Amniotic stem cell (primary cell): ENCODE measurements at places on chromosomes 13 and 19.

- no peak for DNase-seq
Measured at GRCh38 chr13:114219392-114219791, 15.3 kb upstream of the CDC16 start.

DNA sequence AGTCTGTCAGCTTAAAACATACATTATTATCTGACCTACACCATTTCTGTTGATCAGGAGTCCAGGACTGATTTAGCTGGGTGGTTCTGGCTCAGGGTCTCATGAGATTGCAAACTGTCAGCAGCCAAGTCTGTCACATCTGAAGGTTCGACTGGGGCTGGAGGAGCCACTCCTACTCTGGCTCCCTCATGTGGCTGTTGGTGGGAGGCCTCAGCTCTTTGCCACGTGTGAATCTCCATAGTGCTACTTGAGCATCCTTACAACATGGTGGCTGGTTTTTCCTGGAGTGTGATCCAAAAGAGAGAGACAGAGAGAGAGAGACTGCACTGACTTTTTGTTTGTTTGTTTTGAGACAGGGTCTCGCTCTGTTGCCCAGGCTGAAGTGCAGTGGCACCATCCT is 63.6 kb upstream of the NFIC start:
- DNase-seq: no peak

DNA sequence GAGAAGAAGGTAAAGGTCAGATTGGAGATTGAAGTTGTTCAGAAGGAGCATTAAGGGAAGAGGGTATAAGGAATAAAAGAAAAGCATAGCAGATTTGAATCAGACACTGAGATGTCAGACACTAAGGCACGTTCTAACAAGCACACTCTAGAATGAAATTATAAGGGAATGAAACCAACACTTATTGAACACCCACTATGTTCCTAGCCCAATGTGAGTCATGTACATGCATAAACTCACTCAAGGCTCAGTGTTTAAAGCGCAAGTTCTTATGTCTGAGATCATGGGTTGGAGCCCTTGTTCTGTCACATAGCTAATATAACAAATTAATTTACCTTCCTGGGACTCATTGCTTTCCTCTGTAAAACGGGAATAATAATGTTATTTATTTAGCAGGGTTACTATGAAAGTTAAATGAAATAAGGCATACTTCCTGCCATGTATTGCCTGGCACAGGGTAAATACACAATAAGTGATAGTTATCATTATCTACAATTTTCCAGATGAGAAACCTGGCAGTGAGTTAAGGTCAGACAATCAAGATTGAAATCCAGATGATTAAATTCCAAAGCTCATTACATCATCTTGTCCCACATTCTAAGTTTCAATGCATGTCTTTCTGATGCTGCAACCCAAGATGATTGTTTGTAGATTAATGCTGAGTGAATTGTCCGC is 68.3 kb upstream of the DACH1 start:
- no peak for DNase-seq

DNA sequence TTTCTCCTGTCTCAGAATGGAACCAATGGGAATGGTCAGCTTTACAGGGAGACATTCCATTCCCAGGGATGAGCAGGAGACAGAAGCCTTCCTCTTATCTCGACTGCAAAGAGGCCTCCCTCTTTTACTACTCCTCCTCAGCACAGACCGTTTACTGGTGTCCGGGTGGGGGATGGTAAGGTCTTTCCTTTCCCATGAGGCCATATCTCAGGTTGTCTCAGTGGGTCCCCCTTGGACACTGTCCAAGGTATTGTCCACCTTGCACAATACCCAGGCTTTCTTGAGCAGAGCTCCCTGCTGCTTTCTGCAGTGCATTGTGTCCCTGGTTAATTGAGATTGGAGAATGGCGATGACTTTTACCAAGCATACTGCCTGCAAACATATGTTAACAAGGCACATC is 7.5 kb upstream of the ZNF808 start:
- DNase-seq: no peak

DNA sequence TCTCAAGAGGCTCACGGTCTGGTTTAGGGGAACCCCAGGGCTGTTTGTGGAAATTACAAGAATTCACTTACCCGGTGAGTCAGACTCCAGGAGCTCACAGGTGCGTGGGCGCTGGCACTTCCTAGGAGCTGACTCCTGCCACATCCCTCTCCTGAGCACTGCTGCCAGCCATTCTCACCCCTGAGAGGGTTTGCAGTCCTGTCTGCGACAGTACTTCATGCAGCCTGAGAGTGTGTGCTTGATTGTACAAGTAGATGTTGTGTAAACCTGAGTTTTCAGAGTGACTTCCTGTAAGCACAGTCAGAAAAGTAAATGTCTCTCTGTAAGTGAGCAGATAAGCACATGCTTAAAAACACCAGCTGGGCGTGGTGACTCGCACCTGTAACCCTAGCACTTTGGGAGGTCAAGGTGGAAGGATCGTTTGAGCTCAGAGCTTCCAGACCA is 8.1 kb downstream of the MRPL4 start:
- no peak for DNase-seq

- DNase-seq: no peak
Measured at GRCh38 chr19:21839976-21840375, 4.0 kb upstream of the ZNF43 start.

- no peak for DNase-seq
Measured at GRCh38 chr19:15437355-15438123, 12.2 kb downstream of the WIZ start.

- DNase-seq: no peak
Measured at GRCh38 chr13:32121316-32121715, 89.7 kb downstream of the FRY start.

DNA sequence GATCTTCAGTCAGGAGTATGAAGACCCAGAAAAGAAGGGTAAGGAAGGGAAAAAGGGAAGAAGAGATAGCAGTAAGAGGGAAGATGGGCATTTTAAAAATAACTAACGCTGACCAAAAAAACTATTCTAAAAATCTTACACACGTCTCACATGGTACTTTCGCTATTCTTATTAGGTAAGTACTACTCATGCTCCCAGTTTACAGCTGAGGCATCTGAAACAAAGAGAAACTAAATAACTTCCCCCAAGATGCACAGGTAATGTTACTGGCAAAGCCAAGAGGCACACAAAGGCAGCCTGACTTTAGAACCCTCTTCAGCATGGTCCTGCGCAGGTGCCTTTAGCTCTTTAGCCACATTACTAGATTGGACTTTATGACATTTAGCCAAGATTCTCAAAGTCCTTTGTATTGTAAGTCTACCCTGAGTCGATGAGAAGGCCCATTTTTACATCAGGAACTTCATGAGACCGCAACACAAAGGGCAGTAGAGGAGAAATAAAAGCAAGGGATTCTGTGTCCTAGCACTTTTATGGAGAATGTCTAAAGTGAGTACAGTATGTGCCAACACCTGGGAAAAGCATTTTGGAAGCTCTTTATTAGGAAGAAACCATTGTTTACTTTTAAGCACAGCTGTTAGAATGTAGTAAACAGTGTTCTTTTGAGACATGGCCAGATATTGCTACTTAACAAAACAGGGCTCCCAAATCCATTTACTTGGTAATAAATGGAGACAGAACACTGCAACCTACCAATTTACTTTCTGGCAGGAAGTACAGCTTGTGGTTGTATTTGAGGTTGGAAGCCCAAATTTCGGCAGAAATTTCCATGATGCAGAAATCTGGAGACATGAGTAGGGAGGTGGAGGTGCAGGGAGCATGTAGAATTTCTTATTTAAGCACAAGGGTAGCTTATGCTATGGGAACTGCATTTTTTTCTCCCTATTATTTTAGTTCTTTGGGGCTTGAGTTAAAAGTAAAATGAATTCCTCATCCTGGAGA is 250.7 kb downstream of the KCTD12 start:
- DNase-seq: no peak

DNA sequence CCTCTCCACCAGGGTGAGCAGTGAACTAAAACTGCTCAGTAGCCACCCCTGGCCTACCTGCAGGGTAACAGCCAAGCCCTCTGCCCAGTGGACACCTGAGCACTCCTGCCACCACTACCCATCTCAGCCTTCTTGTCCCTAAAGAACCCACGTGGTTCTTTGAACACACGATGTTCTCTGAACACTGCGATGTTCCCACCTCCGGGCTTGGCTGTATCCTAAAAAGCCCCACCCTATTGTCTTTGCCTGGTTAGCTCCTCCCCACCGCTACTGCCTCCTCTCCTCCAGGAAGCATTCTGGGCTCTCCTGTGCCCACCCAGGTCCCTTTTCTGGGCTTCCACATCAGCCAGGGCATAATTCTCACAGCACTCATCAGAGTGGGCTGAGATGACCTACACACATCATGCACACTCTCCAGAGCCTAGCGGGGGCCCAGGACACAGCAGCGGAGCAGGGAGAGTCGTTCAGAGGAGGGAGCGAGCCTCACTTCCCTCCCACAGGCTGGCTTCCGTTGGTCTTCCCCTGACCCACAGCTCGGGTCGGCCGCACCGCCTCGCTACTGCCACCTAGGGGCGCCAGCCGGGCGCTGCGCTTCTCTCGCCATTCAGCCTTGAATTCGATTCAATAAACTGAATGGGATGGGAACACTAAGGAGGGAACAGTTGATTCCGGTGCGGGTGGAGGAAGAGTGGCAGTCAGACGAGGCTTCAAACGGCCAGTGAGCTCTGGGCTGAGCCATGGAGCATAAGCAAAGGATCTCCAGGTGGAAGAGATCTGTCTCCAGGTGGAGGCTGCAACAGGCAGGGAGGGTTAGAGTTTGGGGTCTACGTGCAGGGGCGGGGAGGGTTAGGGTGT is 3.2 kb downstream of the ELAVL1 start:
- peak; percentile 10 for DNase-seq

DNA sequence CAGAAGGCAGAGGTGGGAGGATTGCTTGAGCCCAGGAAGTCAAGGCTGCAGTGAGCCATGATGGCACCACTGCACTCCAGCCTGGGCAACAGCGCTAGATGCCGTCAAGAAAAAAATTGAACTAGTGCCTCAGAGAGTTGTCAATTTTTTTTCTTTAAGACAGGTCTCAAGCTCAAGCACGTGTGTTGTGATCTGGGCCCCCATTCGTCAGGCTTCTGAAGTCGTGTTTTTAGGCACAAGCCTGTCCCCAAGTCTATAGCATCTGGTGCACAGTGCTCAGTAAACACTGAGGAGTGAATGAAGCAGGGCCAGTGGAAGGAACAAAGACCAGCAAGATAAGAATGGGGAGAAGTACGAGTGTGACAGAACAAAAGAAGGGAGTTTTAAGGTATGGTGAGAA is 23.7 kb upstream of the LAMP1 start:
- no peak for DNase-seq

GRCh38 chr13:50699874-50700663 is 143.4 kb downstream of the DLEU7 start:
- no peak for DNase-seq

DNA sequence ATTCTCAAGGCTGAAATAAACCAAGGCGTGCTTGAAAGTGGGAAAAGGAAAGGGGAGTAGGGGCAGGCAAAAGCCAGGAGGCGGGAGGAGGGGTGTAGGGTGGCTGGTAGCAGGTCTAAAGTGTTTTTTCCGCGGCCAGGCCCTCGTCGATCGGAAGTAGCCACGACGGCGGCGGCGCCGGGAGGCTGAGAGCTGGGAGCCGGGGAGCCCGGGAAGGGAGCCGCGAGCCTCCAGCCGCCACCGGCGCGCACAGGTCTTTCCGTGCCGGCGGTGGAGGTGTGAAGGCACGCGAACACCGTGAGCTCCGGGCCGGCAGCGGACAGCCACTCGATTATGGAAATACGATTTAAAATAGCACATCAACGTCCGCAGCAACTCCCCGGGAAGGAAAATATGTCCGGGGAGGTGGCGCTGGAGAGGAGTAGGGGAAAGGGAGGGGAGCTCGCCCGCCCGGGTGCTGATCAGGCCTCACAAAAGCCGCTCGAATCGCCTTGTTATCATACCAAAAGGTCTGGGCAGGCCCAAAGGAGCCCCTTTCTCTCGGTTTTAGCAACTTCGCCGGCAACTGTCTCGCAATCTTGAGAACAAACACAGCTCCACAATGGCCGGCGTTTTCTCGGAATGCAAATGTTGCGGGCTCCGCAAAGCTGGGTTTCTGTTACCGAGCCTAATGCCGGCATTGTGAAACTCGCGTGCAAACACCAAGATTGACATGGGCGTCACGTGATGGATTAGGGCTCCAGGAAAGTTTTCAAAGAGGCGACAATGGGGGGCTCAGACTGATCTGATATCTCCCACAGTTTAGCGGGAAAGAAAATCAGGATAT is 2.9 kb upstream of the PCDH8 start:
- no peak for DNase-seq

DNA sequence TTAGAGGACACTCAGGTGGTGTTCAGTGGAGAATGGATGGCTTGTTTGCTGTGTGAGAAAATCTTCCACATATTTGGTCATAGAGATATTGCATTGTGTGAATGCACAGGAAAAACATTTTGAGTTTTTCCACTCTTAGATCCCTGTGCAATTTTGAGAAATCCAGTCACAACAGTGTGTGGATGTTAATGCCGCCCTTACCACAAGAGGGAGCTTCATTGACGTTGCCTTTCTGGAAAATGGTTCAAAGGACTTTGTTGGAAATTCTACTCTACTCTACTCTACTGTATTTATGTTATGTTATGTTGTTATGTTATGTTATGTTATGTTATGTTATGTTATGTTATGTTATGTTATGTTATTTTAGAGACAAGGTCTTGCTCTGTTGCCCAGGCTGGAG is 13.4 kb downstream of the ZNF20 start:
- no peak for DNase-seq

GRCh38 chr13:28568286-28568685 is 73.4 kb upstream of the FLT1 start:
- DNase-seq: no peak

GRCh38 chr19:2458054-2458453 is 1.3 kb upstream of the LMNB2 start:
- no peak for DNase-seq

GRCh38 chr19:42111384-42111783 is 20.9 kb downstream of the POU2F2 start:
- DNase-seq: no peak

GRCh38 chr19:932648-933552 is 7.1 kb downstream of the ARID3A start:
- peak; percentile 90 for DNase-seq

GRCh38 chr19:2717638-2718541 is 3.3 kb downstream of the DIRAS1 start:
- no peak for DNase-seq

DNA sequence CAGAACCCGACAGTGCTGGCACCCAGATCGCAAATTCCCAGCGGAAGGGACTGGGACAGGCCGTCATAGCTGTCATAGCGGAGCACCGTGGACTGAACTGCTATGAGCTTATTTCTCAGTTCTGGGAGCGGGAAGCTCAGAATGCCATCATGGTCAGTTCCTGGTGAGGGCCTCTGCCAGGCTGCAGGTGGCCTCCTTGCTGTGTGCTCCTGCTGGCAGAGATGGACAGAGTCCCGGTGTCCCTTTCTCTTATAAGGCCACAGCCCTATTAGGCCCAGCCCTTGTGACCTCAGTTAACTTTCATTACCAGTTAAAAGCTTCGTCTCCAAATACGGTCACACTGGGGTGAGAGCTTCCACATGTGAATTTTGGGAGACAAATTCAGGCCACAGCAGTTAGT is 4.6 kb downstream of the ZNF444 start:
- no peak for DNase-seq

GRCh38 chr13:114104655-114105520 is 27.5 kb downstream of the RASA3 start:
- DNase-seq: no peak
